Hypothalamus (tissue), 51 donors: ENCODE measurements at places on chromosomes 4 and X.
A peak's percentile ranks its signal among the peaks of the same experiment; 100 is the strongest.

DNA sequence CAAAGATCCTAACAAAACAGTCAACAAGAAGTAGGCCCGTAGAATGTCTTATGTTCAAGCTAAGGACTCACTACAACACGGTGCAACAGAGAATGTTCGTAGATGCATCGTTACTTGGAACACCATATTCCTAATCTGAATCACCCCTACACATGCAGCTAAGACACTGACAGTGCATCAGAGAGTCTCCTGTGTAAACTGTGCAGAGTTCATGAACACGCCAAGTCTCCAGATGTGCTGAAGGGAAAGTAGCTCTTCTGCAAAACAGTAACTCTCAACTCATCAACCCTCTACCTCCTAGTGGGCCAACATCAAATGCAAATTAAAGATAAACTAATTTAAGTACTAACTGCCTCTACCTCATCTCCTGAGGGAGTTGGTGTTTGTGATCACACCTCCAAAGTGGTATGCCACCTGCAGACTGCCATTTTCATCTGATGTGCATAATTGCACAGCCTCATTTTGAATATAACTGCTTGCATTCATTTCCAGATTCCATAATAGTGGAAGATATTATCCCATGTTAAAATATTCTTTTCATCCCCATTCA lies 73.5 kb downstream of the MOSPD2 start:
- no peak for DNase-seq

DNA sequence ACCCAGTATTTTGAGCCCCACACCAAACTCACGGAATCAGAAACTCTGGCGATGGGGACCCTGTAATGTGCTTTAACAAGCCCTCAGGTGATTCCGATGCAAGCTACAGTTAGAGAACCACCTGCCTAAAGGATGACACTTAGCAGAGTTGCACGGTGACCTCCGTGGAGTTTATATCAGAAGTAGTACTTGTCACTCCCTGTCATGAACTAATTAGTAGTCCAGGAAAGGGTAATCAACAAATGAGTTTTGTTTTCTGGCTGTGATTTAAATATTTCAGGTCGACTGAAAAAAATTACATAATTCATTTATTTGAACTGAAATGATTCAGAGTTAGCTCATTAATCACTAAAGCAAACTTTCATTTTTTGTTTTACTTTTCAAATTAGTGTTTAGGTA lies 56.4 kb downstream of the TMA16 start:
- DNase-seq, result no peak

DNA sequence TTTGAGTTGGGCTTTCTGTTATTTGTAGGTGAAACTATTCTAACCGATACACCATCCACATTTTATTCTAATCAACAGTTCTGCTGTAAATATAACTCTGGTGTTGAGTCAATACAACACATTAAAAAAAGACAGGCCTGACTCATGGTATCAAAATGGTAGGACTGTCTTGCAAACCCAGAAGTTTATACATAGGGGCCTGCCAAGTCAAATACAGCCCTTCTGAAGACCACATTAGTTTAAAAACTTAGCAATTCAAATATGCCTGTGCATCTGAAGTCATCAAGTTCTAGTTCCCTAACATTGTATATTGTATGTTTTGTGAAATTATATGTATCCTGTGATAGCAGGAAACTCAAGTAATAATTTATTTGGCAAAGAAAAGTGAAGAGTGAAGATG lies 24.4 kb upstream of the PDE5A start:
- DNase-seq, result no peak

DNA sequence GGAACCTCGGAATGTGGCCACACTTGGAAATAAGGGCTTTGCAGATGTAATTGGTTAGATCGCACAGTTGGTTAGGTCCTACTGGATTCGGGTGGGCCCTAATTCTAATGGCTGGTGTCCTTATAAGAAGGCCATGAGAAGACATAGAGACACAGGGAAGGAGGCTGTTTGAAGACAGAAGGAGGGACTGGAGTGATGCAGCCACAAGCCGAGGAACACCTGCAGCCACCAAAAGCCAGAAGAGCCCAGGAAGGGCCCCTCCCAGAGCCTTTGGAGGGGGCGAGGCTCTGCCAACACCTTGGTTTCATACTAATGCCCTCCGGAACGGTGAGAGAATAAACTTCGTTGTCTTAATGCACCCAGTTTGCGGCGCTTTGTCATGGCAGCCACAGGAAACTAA lies 47.0 kb downstream of the EVC start:
- DNase-seq, result no peak

GRCh38 chr4:100651499-100652175 lies 133.8 kb upstream of the EMCN start:
- no peak for DNase-seq

GRCh38 chrX:107025545-107025944 lies 25.5 kb upstream of the MORC4 start:
- DNase-seq, result peak; percentile 0

DNA sequence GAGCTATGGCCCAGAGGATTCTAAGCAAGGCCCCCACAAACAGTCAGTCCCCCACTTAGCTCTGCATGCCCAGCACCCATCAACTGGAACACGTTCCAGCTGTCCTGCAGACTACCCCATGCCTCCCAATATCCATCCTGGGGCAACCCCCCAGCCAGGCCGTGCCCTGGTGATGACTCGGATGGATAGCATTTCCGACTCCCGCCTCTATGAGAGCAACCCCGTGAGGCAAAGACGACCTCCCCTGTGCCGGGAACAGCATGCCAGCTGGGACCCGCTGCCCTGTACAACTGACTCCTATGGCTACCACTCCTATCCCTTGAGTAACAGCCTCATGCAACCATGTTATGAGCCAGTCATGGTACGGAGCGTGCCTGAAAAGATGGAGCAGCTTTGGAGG lies 32.0 kb downstream of the LAS1L start:
- DNase-seq, result no peak

DNA sequence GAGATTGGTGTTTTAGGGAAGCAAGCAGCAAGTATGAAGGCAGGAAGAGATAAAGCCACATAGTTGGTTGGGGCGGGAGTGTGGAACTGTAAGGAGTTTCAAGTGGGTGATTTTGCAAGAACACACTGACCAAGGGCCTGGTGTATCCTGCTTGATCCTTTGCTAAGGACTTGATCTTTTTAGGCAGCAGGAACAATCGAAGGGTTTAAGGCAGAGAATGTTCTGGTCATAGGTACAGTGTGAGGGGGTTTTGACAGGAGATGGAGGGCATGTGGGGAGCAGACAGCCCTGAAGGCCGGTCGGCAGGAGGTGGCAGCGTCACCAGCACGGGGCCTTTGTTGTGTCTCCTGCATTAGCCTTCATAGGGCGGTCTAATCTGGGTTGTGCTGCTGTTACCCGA lies 54.7 kb downstream of the FAM193A start:
- DNase-seq, result no peak

DNA sequence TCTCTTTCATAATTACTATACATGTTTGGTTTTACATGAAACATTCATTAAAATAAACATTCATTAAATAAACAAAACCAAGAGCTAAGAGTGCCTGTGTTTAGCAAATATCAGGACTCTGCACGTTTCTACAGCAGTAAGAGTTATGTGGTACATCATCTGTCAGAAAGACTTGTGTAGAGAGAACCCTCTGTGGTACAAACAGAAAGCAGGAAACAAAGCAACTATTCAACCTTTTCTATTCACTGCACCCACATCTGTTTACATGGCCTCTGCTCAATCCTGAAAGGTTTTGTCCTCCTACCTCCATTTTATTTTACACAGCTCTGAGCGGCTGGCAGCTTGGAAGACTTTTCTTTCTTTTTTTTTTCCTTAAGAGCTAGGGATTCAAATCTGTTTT lies 90.7 kb upstream of the PCDH18 start:
- DNase-seq, result no peak

GRCh38 chrX:86194758-86195157 lies 46.5 kb downstream of the DACH2 start:
- DNase-seq, result no peak

DNA sequence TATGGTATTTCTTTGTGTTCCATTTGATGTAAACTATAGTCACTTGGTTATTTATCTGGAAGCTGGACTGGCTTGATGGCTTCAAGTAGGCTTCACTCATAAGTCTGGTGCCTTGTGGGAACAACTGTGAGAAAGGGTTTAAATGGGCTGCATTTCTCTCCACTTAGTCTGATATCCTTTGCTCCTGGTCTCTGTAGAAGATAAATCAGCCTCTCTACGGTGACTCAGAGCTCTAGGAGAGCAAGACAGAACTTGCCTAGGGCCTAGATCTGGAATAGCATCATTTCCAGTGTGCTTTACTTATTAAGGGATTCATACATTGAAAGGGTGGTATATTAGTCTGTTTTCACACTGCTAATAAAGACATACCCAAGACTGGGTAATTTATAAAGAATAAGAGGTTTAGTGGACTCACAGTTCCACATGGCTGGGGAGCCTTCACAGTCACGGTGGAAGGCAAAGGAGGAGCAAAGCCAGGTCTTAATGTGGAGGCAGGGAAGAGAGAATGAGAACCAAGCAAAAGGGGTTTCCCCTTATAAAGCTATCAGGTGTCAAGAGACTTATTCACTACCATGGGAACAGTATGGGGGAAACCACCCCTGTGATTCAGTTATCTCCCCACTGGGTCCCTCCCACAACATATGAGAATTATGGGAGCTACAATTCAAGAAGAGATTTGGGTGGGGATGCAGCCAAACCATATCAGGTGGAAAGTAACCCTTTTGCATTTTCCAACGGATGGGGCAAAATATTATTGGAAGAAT lies 1746.4 kb upstream of the PCDH7 start:
- DNase-seq, result no peak

DNA sequence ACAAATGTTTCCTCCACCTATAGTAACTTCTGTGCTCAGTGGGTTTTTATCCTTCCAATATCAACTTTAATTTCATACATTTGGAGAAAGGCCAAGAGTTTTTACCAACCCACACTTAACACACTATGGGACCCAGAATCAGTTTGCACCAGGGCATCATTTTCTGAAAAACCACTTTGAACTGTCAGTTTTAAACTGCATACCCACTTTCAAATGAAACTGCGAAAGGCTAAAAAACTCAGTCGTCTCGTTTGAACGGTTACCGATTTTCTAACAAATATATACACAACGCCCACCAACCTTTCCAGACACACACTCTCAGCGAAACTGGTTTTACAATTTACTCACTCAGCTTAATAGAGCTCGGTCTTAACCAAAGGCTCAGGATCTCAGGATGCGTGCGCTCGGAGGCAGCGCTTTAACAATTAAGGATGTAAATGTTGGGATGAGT lies 376 bp downstream of the ABCG2 start:
- no peak for DNase-seq

- no peak for DNase-seq
Observed at GRCh38 chrX:110563282-110563681, 204.6 kb downstream of the RTL9 start.

GRCh38 chr4:2702361-2702760 lies 53.8 kb downstream of the TNIP2 start:
- DNase-seq, result no peak

GRCh38 chr4:148332486-148332885 lies 109.7 kb downstream of the NR3C2 start:
- no peak for DNase-seq

DNA sequence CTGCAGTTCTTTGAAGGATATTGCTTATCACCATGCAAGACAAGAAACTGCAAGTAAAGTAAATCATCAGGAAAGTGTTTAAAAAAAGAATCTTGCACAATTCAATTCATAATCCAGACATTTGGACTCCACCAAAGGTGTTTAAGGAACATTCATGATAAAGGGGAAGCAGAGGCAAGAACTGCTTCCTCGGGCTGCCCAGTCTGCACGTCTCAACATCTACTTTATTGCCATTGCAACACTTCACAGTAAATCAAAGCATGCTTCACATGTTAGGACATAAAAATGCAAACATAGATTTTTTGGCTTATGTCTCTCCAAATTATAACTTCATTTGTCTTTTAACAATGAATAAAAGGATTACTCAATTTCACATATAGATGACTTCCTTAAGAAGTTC lies 42.5 kb downstream of the MID1 start:
- no peak for DNase-seq

DNA sequence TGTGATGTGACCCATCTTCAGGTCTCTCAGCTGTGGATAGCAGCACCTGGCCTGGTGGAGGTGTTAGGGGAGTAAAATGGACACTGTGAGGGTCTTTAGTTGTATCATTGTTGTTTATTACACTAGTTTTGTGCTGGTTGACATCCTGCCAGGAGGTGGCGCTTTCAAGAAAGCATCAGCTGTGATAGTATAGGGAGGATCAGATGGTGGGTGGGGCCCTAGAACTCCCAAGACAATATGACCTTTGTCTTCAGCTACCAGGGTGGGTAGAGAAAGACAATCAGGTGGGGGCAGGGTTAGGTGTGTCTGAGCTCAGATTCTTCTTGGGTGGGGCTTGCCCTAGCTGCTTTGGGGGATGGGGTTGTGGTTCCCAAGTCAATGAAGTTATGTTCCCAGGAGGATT lies 162.8 kb downstream of the PPP1R2C start:
- no peak for DNase-seq

- no peak for DNase-seq
Observed at GRCh38 chr4:180828455-180829018, 1414.7 kb upstream of the TENM3 start.

DNA sequence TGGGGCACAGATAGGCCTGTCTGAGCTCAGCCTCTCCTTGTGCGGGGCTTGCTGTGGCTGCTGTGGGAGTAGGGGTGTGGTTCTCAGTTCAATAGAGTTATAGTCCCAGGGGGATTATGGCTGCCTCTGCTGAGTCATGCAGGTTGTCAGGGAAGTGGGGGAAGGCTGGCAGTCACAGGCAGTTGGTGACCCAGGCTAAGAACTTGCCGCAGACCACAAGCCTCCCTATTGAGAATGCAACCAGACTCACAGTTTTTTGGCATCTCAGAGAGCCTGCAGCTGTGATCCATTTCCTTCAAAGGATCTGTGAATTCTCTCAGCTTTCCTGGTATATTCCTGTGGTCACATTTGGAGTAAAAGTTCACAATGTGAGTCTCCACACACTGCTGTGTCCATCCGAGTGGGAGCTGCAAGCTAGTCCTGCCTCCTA lies 364.9 kb downstream of the ZNF674 start:
- DNase-seq, result no peak

DNA sequence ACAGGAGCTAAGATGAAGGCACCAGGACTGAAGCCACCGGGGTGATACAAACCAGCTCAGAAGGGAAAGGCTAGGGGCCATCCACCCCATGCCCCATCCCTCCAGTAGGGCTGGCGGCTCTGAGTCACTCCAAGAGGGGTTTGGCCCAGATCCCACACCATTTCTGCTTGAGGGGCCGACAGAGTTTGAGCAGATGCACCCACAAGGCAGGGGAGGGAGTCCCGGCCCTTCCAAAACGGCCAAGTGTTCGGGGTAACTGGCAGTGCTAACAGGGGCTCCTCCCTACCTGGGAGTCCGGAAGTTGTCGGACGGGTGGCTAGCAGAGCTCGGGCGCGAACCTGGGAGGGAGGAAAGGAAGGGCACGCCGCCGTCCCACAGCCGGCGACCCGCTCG lies 412 bp downstream of the SLC10A3 start:
- DNase-seq, result no peak

- DNase-seq, result no peak
Observed at GRCh38 chrX:70231666-70232065, 2.8 kb upstream of the AWAT1 start.

GRCh38 chr4:147782087-147782781 lies 50.3 kb downstream of the ARHGAP10 start:
- DNase-seq, result no peak
